Activated CD8-positive, alpha-beta memory T cell treated with anti-CD3 and anti-CD28 coated beads, Interleukin-2, amount 10 ng/mL, durations not matched to agents 7 days and 5 days (primary cell): ENCODE measurements at places on chromosomes 6 and 20. TPM values are rescaled to one million over a fixed set of nuclear protein-coding genes. Genes with fewer than 3 reads are reported as not detected.

The TMEM170B gene
- total RNA-seq, result 1.7 TPM

The BPIFB2 gene
- total RNA-seq, result not detected

The OOEP gene
- total RNA-seq, result 1.1 TPM

- no peak for DNase-seq
These were observed 24.0 kb upstream of the CTNNBL1 start for GRCh38 chr20:37669773-37670236.
